DMS79 treated with DMSO at 0.1 percent for 48 hours (cell line): ENCODE measurements at places on chromosomes 2 and 18.

GRCh38 chr2:198587240-198587639 is 782.8 kb downstream of the PLCL1 start:
- no peak for DNase-seq

DNA sequence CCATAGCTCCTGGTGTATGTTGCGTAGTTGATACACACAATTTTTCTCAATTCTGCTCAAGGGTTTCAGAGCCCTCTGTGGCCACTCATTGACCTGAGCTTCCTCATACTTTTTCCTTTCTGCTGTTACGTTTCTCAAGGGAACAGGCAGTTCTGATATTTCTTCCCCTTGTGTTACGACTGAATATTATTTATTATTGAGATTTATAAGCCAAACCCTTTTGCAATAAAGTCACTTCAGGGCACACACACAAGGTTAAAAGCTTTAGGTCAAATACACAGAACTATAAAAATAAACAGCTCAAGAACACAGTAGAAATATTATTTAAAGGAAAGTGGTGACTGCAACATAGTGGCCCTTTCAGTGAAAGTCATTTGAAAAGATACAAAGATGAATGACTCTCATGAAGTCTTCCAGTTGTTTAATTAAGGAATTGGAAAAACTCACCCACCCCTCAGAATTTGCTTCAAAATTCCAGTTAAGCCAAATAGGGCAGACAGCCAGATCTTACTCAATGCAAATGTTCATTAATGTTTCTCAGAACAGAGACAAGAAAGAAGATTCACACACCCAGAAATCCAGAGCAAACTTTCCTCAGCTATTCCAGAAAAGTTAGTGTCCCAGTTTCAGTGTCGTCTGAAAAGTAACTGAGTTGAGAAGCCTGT is 179.7 kb downstream of the TRIB2 start:
- no peak for DNase-seq

DNA sequence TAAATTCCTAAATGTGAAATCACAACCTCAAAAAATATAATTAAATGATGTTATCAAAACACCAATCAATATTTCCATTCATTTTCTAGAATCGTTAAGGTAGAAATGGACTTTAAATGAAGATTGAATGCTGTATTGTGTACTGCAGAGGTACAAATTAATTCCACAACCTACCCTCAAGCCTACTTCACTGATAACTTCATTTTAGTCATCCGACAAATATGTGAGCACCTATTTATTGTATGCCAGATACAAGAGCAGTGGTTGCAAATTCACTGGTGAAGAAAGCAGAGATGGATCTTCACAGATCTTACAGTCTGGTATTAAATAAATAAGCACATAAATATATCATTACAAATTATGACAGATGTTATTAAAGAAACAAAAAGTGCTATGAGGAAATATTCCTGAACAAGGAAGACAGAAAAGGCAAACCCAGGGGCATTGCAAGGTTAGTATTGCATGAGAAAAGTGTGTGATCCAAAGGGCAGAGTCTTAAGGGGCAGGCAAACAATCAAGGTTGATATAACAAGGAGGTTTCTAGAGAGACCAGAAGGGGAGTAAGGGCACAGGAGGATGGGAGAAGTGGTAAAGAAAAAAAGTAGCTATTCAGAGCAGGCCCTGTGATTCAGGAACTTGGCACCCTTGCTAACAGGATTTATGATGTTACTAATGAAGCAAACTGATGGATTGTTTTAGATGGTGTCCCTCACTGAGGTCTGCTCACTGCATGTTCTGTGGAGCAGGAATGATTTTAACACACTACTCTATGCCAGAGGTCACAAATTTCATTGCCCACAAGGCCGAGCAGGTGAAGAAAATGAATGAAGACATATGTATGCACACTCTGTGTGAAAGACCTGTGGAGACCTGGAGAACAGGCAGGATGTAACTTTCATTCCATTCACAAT is 128.0 kb upstream of the CCDC150 start:
- peak; percentile 11 for DNase-seq

DNA sequence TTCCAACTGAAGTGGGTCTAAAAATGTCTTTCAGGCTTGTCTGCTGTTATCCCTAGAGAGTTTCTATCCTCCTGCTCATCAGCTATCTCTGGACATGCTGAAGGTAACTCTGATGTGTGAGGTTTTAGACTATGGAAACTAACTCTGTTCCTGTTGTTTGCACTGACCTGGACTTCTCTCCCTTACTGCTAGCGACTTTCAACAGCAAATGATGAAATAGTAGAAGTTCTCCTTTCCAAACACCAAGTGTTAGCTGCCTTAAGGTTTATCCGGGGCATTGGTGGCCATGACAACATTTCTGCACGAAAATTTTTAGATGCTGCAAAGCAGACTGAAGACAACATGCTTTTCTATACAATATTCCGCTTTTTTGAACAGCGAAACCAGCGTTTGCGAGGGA is 26.9 kb downstream of the RMC1 start:
- no peak for DNase-seq

DNA sequence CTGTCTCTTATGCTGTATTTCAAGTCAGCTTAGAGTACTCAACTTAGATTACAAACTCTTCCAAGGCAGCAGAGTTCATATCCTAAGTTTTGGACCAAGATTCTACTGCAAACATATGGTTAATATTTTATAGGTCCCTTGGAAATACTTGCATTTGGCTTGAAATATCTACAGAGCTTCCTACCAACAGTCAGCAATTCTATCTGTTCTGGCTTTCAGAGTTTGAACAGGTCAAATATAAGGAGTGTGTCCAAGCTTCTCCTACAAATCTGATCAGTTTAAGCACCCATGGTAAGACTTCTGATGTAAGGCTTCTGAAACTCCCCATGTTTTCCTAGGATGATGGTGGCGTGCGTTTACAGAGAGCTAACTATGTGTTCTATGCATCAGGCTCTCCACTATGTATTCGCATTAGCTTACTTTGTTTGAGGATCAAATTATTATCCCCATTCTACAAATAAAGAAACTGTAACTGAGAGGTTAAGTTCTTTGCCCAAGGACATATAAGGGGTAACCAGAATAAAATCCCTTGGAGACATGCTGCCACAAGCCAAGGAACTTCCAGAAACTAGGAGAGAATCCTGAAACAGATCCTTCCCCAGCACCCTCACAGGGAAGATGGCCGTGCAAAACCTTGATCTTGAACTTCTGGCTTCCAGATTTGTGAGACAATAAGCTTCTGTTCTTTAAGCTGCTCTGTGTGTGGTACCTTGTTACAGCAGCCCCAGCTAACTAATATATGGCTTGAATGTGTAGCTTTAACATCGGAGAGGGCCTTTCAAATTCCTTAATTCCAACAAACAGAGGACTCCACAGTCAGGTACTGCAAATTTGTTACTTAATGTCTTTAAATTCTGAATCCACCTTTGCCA is 55.1 kb downstream of the ATP8B1 start:
- no peak for DNase-seq

DNA sequence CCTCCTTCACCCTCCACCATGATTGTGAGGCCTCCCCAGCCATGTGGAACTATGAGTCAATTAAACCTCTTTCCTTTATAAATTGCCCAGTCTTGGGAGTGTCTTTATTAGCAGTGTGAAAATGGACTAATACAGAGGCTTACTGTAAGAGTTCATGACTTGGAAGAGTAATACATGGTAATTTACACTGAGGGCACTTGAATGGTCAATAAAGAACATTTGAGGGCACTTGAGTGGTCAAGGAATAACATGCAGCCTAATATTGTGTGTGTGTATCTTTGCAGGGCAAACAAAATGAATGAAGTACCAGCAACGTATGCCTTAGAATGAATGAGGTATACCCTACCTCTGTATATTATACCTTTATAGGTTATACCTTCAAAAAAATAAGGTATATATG is 190.4 kb upstream of the SOX11 start:
- no peak for DNase-seq

DNA sequence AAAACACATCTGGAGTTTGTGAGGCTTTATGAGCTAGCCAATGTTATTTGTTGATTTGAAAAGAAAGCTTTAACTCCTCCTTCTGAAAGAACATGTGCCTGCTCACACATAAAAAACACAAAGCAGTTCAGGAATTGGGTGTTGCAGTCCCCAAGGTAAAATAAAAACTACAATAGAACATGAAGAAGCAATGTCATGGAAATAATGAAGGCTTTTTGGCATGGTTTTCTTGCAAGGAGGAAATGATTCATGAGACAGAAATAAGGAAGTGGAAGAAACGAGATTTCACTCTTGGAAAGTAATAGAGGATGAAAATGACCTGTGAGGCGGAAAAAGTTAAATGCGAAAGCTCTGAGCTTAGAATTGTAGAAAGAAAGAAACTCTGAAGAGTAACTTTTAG is 81.1 kb downstream of the TRIB2 start:
- no peak for DNase-seq

DNA sequence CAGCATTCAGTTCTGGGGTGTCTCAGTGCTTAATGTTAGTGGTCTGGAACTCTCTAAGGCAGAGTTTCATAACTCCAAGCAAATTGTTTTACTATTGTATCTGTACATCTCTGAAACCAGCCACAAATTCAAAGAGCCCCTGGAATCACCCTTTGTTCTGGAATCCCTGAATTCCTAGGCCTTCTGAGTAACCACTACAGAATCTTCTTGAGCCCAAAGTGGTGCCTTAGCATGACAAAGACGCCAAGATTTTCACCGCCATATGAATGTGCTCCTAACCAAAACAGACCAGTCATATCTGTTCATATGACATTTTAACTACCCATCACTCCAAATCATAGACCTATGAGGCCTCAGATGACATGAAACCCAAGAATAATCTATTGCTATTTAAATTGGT is 668.1 kb downstream of the EPHA4 start:
- DNase-seq: no peak

DNA sequence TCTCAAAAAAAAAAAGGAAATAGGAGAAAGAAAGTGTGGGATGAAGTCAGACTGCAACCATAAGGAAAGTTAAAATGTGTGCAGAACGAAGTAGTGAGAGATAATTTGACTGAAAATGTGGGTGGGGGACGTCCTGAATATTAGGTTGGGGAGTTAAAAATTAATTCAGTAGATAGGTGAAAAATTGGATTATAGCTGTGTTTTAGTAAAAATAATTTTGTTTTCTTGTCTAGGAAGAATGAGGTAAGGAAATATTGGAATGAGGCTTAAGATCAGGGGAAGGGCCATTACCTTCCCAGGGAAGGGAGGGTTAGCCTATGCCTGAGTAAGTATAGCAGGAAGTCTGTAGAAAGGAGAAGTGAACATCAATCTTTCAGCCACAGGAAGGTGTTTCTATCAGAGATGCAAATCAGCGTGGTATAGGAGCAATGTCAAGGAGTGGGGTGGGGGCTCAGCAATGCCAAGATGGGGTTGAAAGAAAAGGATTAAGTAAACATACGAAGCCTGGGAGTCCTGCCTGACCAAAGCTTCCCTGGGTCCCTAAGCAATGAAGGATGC is 250.9 kb downstream of the PIEZO2 start:
- no peak for DNase-seq

DNA sequence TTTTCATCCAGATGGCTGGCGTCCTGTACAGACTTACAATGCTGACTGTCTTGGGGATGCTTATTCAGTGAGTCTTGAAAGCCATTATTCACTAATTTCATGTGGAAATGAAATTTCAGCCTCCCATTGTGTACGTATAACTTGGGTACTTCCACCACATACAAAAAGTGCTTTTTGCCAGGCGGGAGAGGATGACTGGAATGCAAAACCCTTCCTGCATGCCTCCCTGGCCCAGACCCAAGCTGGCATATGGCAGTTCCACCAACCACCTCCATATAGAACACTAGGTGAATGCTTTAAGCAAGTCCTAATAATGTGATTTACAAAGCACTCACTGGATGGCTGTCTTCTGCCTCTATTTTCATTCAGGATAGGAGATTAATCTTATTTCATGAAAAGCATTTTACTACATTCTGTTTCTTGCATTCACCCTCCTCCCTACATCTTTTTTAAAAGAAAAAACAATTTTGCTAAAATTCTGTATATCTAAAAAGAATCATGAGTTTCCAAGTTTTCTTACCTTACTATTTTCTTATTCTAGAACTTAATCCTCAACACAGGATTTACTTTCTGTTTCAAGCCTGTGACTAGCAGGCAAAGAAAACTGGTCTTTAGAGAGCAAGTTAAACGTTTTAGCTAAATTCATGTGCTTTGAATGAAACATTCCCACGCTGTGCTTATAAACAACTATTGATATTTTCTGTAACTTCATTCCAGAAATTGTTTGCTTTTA is 327.6 kb downstream of the NCKAP5 start:
- no peak for DNase-seq

DNA sequence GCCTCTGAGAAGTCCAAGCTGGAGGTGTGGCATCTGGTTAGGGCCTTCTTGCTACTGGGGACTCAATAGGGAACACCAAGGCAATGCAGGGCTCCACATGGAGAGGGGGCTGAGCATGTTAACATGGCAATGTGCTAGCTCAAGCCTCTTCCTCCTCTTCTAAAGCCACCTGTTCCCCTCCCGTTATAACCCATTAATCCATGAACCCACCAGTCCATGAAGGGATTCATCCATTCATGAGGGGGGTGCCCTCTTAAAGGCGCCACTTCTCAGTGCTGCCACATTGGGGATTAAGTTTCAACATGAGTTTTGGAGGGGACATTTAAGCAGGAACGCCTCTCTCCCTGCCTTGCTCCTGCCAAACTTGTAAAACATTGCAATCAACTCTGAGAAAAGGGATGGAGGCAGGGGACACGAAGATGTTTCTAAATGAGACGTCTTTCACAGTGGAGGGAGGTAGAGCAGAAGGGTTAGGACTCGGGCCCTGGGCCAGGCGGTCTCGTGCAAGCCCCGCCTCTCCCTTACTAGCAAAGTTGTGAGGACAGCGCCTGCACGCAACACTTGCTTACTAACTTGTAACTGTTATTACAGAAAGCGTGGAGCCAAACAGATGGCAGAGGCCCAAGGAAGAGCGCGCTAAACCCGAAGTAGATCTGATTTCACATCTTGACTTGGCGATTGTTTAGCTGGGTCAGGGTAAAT is 118.2 kb upstream of the ZNF516 start:
- no peak for DNase-seq

DNA sequence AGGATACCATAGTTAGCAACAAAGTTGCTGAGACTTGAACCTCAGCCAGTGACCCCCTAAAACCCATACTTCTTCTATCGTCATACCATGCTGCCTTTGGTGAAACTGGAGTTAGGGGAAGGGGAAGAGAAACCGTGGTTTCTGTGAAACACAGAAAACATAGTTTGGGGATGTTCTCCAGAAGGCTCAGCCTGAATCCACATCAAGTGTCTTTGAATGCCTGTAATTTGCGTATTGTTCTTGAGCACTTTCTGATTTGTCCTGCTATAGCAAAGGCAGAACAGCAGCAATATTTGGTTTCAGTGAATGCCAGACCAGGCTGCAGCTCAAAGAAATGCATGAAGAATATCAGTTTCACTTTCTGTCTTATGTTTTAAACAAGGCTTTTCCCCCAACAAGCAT is 258.7 kb downstream of the TTC32 start:
- no peak for DNase-seq
